ENCODE measurements at places on chromosomes 4 and X.

GRCh38 chr4:127479031-127479622, 153.6 kb upstream of the INTU start:
- DNase-seq, result peak; percentile 45

- DNase-seq, result peak; percentile 69
These were observed 246.8 kb downstream of the ADGRL3 start for GRCh38 chr4:61446941-61447340.

DNA sequence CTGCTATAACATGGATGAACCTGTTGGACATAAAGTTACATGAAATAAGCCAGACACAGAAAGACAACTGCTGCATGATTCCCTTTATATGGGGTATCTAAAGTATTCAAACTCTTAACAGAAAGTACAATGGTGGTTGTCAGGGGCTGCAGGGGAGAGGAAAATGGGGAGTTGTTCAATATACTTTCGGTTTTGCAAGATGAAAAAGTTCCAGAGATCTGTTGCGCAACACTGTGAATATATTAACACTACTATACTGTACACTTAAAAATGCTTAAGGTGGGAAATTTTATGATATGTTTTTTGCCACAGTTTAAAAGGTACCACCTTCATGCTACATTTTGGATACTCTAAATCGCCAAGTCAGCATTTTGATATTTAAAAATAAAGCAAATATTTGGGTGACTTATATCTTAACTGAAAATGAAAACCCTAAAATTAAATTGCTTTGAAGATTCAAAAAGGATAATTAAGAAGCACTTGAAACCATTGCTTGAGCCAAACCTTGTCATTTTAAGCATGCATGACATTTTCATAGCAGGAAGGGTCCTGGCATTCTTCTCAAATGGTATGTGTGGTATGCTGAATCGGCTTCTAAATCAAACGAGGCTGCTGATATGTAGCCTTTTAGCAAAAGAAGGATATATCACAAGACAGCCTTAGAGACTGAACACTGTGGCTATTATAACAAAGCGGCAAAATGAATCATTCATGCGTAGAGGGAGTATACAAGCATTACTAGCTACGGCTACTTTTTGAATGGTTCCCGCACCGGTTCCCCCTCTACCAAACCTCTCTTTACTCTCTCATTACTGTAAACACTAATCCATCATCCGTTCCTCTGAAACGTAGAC, 607.1 kb upstream of the DIPK2B start:
- DNase-seq, result no peak

GRCh38 chr4:123659730-123660129, 263.1 kb downstream of the SPRY1 start:
- DNase-seq, result no peak

GRCh38 chrX:131331152-131331551, 42.0 kb upstream of the IGSF1 start:
- DNase-seq, result no peak

DNA sequence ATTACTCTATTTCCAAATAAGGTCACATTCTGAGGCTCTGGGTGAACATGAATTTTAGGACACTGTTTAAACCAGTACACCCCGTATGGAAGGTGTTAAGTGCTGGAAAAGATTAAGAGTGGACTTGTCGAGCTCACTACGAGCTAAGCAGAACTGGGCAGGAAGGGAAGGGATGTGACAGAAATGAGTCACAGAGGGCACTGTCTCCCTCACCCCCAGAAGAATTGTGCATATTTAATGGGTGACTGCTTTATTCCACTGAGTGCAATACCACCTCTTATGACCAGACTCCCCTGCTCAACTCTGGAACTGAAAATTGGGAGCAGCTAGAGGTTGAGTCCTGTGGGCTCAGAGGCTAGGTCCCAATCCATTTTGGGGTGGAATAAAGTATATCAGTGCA, 187.4 kb upstream of the RPS6KA3 start:
- no peak for DNase-seq

GRCh38 chr4:114654592-114654991, 56.0 kb downstream of the UGT8 start:
- no peak for DNase-seq

GRCh38 chr4:108276690-108277089, 108.0 kb upstream of the LEF1 start:
- DNase-seq, result no peak

DNA sequence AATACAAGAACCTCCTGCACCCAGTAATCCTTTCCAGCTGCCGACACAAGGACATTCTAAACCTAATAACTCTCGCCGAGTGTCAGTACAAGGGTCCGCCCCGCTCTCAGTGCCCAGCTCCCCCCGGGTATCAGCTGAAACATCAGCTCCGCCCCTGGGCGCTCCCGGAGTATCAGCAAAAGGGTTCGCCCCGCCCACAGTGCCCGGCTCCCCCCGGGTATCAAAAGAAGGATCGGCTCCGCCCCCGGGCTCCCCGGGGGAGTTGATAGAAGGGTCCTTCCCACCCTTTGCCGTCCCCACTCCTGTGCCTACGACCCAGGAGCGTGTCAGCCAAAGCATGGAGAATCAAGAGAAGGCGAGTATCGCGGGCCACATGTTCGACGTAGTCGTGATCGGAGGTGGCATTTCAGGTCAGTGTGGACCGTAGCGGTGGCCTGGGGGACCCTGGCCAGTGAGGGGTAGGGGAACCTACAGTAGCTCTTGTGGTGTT, at the start of gene MAOA:
Gene MAOA (plus strand): TSS at position 295 of the 490 bp plus-strand sequence. CDS start 43 bp downstream, at position 338.
- no peak for DNase-seq

DNA sequence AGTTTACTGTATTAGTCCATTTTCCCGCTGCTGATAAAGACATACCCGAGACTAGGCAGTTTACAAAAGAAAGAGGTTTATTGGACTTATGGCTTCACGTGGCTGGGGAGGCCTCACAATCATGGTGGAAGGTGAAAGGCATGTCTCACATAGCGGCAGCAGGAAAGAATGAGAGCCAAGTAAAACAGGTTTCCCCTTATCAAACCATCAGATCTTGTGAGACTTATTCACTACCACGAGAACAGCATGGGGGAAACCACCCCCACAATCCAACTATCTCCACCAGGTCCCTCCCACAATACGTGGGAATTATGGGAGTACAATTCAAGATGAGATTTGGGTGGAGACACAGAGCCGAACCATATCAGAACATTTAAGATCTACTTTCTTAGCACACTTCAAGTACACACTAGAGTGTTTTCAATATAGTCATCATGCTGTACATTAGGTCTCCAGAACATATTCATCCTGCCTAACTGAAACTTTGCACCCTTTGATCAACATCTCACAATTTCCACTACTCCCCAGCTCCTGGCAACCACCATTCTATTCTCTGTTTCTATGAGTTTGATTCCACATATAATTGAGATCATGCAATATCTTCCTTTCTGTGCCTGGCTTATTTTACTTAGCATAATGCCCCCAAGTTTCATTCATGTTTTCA, 341.0 kb downstream of the ARHGAP24 start:
- DNase-seq, result no peak

GRCh38 chrX:53084863-53085262, 2.7 kb downstream of the TSPYL2 start:
- DNase-seq, result no peak

DNA sequence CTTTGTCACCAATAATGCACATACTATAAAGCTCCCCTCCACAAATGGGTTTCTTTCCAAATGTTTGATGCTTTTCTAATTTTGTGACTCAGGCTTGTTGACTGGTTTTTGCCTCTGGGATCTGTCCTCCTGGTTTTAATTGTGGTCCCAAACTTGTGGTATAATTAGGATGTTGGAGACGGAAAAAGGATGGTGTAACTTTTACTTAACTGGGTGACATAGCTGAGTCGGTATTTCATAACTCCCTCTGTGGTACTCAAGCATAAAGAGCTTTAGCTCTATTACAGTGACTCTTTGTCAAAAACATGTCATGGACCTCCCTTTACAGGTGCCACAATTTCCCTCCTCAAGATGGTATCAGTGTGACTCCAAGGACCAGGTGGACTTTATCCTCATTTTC, 119.7 kb upstream of the RBPJ start:
- DNase-seq, result no peak

GRCh38 chr4:143273160-143273917, 63.3 kb upstream of the GAB1 start:
- DNase-seq, result no peak

DNA sequence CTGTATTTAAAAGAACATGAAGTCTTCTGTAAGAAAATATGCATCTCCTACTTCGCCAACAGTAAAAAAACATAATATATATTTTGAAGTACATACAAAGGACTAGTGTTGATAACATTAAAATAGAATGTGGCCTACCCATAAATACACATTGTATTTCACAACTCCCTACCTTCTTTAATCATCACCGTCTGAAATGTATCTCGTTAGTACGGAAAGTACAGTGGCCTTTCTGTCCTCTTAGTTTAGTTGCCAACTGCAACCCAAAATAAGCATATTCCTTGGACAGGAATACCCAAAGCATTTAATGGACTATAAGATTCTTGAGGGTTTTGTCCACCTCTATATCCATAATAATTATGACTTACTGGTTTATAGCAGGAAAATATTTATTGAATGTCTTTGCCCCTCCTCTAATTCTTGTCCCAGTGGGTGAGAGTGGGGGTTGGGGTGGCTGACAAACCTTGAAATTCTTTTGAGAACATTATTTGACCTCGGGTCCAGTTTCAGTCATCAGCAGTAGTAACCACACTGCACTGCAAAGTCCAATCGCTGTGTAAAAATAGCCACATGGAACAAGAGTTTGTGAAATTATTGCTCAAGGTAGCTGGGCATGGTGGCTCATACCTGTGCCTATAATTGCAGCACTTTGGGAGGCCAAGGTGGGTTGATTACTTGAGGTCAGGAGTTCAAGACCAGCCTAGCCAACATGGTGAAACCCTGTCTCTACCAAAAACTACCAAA, 474.5 kb downstream of the KLHL13 start:
- DNase-seq, result no peak

DNA sequence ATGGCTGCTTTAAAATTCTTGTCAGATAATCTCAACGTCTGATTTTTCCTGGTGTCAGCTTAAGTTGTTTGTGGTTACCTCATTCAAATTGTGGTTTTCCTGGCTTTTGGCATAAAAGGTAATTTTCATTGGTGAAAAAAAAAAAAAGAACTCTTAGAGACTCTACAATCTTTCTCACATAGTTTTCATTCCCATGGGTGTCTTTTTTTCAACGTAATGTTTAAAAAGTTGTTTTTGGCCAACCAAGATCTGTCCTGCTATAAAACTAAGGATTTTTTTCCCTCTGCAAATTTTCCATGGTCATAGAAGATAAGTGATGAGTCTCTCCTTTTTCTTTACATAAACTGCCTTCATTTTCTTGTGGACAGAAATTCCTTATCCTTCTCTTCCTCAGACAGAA, 28.9 kb upstream of the RPS6KA6 start:
- DNase-seq, result no peak

DNA sequence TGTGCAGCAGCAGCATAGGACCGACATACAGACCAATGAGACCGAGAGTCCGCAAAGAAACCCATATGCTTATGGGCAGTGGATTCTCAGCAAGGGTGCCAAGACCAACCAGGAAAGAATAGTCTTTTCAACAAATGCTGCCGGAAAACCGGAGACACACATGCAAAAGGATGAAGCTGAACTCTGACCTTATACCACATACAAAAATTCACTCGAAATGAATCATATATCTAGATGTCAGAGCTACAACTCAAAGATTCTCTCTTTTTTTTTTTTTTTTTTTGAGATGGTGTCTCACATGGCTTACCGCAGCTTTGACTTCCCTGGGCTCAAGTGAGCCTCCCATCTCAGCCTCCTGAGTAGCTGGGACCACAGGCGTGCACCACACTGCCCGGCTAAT, 16.0 kb upstream of the MXD4 start:
- DNase-seq, result no peak

DNA sequence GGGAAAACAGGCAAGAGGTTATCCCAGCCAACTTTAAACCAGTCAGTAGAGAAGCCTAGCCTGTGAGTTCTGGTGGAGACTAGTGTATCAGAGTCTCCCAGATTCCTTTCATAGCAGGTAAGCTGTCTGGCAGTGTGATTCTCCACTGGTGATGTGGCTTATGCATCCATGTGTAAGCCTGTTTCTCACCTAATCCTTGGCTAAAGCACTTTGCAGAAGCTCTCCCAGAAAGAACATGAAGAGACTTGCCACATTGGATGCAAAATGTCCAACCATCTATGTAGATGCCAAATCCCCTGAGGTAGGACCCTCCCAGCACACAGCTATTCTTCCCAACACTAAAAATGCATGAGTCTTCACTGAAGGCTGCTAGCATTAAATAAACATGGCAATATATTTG, 111.7 kb downstream of the CHRNA9 start:
- no peak for DNase-seq

GRCh38 chrX:133922390-133922771, 63.0 kb downstream of the GPC3 start:
- no peak for DNase-seq

DNA sequence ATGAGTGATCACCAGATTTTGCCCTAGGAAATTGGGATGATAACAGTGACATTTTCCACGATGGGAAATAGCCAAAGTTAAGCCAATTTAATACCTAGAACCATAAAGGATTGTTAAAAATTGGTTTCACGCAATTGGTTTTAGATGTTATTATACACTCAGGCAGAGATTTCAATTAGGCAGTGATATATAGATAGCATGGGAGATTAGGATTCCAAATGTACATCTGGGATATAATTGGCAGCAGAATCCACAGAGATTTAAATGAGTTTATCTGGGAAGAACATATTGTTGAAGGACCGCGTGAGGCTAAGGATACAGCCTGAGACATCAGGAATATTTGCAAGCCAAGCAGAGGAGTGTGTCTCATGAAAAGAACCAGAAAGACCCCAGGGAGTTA, 351.6 kb downstream of the GPM6A start:
- DNase-seq, result no peak

DNA sequence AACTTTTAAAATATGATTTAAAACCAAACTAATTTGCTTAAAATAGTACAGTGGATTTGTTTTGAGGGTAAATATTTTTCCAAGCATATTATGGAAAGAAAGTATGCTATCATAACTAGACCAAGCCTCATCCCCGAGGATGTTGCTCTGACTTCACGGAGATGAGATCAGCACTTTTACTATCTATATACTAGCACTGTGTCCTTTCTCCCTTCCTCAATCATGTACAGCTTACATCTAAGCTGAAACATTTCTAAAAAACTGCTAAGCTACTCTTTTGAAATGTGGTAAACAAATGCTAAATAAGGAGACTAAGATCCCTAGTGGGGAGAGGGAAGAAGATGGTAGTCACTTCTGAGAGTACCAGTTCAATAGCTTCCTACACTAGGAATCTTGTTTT, 23.8 kb downstream of the AMMECR1 start:
- no peak for DNase-seq

- no peak for DNase-seq
These were observed 10.2 kb downstream of the HNRNPH2 start for GRCh38 chrX:101417981-101418841.

DNA sequence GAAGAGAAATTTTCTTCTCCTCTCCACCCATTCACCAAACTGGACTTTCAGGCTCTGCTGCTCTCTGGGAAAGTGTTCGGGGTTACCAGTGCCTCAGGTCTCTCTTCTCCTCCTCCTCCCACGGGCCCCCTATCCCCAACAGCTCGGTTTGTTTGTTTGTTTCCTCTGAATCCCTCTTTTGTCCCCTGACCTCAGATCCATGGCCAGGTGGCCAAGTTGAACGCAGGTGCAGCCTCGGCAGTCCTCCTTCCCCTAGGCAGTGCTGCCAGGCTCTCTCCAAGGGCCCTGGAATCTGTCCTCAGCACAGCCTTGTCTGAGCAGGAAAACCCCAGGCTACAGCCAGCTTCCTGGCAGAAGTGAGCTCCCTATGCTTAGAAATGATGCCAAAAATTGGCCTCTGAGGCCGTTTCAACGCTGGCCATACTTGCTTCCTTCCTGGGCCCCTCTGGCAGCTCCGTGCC, 60.0 kb downstream of the FHDC1 start:
- DNase-seq, result peak; percentile 31

Data from NCI-H446 treated with DMSO at 0.1 percent for 48 hours (cell line).